GM20000 (cell line): ENCODE measurements at places on chromosomes 12 and 14.

DNA sequence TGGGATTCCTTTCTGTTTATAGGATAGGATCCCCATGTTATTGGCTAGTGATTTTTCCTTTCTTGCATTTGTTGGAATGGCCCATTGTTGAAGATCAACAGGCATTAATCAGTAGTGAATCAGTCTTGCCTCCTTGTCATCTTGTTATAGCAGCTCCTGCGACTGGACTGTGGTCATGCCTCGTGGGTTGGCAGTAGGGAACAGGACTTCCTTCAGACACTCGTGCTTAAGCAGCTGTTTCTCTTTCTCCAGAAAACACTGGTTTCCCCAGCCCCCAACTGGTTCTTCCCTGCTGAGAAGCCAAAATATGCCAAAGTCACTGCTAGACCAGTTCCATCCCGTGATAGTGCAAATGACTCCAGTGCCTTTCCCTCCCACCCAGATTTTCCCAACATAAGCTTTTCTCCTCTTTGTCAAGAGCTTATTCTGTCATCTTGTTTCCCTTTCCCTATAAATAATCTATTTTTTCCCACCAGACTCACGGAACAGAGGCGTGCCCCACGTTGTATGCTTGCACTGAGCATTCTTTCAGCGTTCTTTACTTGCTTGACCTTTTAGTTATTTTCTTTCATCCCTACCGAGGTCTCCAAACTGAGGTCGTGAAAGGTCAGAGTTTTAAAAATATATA, 83.5 kb downstream of the SAMD4A start:
- no peak for DNase-seq

- DNase-seq, result no peak
These were observed 74.2 kb downstream of the TMTC1 start for GRCh38 chr12:29709496-29710040.

- peak; percentile 12 for DNase-seq
These were observed 165.7 kb downstream of the SRGAP1 start for GRCh38 chr12:64010069-64010686.

DNA sequence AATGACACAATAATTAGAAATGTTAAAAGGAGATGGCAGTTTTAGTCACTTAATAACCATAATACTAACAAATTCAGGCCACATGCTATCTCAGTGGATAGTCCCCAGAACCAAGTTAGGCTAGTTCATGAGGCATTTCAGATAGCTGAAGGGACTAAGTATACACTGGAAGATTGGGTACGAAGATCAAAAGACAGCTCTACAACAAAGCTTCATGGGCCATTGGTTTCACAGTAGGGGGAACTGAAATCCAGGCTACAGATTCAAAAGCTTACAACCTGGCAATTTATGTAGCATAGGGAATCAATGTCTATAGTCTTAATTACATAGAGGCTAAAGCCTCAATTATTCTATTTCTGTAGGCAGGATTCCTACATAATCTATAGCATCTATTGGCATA, 343.0 kb downstream of the RGS6 start:
- DNase-seq, result no peak

GRCh38 chr12:132079200-132079599, 64.9 kb downstream of the DDX51 start:
- DNase-seq, result no peak

GRCh38 chr12:11688831-11689230, 39.4 kb downstream of the ETV6 start:
- no peak for DNase-seq

- DNase-seq, result no peak
These were observed 8.7 kb upstream of the TCL1A start for GRCh38 chr14:95722525-95723190.

DNA sequence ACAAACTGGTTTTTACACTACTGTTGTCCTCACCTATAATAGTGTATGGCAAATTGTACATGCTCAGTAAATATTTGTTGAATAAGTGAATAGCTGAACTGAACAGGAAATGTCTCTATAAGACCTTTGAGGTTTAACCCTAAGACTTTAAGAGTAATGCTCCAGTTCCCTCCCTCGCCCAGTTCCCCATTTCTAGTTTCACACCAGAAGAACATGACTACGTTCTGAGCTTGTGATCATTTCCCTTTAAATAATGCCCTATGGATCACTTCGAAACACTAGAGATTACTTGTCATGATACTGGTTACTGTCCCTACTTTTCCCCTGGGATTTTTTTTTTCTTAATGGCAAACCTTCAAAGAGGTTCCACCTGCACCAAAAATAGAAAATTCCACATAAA, 69.3 kb downstream of the PRKD1 start:
- DNase-seq, result peak; percentile 8

- no peak for DNase-seq
These were observed 231.3 kb downstream of the SSPN start for GRCh38 chr12:26426652-26427051.

GRCh38 chr12:128793701-128794100, 30.1 kb downstream of the SLC15A4 start:
- no peak for DNase-seq

DNA sequence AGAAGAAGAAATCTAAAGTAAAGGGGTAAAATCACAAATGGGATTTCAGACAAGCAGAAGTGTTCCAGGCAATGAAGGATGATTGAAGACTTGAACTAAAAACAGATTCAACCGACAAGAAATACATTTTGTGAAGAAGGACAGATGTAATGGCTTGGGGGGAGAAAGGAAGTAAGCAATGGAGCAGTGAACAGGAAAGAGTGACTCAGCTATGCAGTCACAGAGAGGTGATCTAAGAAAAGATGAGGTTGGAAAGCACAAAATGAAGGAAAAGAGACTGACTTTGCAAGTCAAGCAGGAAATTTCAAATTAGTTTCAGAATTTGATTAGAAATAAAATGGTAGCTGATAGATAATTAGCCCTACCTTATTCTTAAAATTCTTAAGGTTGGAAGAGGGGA, 66.5 kb downstream of the PUS7L start:
- no peak for DNase-seq

- DNase-seq, result peak; percentile 74
These were observed 574 bp downstream of the WNK1 start for GRCh38 chr12:752695-753610.

DNA sequence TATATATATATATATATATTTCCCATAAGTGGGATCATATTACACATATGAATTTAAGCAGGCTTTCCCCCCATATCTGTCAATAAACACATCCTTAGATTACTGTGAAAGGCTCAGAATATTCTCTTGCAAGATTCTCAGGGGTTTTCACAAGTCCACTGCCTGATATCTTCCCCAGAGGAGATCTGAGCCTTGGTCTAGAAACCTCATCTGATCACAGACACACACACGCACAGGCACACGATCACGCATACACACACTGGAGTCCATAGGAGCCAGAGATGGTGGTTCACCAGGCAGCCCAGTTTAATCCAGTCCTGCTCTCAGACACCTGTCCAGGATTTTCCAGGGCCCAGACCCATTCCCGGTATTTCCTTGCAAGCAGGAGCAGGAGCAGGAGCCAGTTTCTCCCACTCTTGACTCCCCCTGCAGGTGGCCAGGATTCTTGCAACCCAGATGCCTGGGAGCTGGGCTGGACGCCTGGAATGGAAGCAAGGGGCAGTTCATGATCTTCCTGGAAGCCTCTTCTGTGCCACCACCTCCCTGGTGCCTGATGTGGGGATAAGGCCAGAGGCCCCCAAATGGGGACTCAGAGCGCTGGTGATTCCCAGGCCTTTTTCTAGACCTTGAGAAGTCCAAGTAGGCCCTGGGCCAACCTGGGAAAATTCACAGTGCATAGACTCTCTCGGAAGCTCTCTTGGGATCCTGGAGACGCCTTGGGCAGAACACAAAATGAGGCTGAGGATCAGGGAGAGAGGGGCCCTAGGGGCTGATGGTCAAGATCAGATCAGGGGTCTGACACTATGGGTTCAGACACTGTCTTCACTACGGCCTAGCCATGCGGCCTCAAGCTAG, 16.5 kb upstream of the KRT78 start:
- no peak for DNase-seq

DNA sequence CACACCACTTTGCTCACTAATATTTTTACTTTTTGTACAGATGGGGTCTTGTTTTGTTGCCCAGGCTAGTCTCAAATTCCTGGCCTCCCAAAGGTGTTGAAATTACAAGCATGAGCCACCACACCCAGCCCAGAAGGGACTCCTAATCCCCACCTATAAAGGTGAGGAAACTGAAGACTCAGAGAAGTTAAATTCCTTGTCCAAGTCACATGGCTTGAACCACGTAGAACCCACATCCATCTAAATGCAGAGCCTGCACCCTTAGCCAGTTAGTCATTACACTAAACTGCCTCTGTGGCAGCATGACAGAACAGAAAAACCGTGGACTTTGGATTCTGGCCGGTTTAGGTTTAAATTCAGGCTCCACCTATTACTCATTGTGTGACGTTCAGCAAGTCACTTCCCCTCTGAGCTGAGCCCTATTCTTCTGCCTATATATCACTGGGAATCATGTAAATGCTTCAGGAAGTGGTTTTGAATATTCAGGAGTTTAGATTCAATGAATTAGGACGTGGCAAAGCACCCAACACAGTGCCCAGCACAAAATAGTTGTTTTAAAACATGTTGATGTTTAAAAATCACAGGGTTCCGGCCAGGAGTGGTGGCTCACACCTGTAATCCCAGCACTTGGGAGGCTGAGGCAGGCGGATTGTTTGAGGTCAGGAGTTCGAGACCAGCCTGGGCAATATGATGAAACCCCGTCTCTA, 3.0 kb upstream of the CORO1C start:
- peak; percentile 35 for DNase-seq

- DNase-seq, result peak; percentile 2
These were observed 8.5 kb downstream of the PLEKHD1 start for GRCh38 chr14:69493038-69493437.

DNA sequence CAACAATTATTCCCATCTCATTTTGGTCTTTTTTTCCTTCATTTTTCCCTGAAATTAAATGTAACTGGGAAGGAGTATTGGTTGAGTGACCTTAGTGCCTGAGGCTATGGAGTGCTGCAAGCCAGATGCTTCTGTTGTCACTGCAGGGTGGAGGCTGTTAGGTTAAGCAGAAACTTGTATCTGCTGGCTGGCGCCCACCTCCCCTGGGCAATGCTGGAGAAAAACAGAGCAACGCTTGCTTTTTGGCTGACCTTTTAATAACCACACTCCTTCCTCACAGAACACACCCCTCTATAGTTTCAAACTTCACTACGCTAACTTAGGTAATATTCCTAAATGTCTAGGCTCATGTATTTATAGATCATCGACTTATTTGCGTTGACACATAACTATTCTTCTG, 583.5 kb upstream of the NOVA1 start:
- no peak for DNase-seq

GRCh38 chr12:108890208-108890607, 10.3 kb downstream of the DAO start:
- no peak for DNase-seq

- DNase-seq, result no peak
These were observed 645.1 kb downstream of the SLC16A7 start for GRCh38 chr12:60240891-60241290.

GRCh38 chr14:35878272-35879150, 52.4 kb downstream of the BRMS1L start:
- DNase-seq, result no peak

GRCh38 chr14:55438066-55438683, 2.2 kb downstream of the TBPL2 start:
- DNase-seq, result peak; percentile 55

DNA sequence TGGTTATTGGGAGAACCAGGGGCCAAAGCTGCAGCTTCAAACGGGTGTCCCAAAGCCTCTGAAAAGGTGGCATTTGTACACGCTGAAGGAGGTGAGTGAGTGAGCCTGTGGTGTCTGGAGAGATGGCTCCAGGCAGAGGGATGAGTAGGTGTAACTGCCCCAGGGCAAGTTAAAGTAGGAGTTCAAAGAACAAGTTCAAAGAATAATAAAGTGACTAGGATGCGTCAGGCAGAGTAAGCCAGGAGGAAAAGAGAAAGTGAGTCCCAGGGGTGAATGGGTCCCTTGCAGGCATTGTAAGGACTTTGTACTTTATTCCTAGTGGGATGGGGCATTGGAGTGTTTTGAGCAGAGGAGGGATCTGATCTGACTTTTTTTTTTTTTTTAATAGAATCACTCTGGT, 201.4 kb upstream of the PWP1 start:
- DNase-seq, result no peak

GRCh38 chr14:55239320-55239719, 31.9 kb upstream of the FBXO34 start:
- no peak for DNase-seq

DNA sequence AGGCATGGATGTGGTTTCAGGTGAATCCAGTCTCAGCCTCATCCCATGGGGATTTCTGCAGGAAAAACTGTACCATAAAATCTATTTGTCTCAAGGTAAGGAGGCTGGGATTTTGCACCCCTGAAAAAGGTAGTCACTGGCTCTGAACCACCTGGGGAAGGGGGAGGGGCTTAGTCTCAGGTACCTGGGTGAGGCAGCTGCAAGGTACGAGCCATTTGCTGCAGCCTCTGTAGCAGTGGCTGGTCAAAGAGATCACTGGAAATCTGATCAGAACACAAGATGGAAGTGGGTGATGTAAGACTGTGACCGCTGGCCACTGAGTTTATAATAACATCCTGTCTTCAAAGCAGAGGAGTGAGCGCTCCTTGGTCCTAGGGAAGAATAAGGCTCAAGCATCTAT, 209.9 kb upstream of the NOS1 start:
- DNase-seq, result no peak

DNA sequence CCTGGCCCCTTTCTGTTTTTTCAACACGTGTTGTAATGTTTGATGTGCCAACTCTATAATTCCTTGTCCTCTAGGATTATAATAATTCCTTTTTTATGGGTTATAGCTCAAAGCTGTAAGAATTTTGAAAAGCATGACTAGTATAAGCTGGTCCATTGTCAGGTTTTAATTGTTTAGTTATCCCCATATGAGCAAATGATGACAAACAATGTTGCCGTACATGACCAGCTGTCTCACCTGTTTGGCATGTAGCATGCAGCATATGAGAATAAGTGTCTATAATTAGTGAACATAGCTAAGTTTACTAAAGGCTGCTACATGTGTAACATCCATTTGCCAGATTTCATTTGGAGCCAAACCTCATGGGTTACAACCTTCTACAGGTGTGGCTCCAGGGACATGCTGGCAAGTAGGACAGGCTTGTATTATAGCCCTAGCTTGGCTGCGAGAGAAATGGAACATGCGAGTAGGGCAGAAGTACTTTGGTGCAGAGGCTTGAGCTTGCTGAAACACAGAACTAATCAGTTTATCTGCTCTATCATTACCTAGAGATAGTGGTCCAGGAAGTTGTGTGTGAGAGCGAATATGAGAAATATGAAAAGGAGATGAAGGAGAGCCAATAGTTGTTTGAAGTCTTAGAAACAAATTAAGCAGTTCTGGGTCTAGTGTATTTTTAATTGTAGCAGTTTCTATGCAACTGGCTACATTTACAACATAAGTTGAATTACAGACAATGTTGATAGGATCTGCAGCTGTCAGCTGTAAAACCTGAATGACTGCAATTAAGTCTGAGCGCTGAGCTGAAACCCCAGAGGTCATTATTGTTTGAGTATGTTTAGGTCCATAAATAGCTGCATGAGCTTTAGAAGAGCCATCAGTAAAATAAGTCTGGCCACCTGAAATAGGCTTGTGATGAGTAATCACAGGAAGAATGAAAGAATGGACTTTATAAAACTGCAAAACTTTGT, 22.6 kb upstream of the MAPKAPK5 start:
- no peak for DNase-seq
